Dermis microvascular lymphatic vessel endothelial cell (primary cell): ENCODE measurements at places on chromosomes 1 and 21. TPM values are rescaled to one million over a fixed set of nuclear protein-coding genes. Genes with fewer than 3 reads are reported as not detected.
A peak's percentile ranks its signal among the peaks of the same experiment; 100 is the strongest.

- DNase-seq: no peak
These were observed 40.1 kb downstream of the ACTL8 start for GRCh38 chr1:17795081-17795809.

DNA sequence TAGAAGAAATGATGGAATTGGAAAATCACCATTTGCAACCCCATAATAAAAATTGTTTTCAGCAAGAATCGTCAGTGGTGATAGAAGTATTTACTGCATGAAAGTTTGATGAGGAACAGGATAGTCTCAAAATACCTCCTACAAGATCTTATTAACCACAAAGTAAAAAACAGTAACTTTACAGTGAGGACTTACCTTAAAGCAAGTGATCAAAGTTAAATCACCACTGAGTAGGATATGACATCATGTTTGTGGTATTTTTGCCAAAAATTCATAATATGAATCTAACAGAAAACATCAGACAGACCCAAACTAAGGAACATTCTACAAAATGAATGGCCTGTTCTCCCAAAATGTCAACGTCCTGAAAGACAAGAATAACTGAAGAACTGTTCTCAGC lies 19.9 kb downstream of the ALDH9A1 start:
- DNase-seq: no peak

DNA sequence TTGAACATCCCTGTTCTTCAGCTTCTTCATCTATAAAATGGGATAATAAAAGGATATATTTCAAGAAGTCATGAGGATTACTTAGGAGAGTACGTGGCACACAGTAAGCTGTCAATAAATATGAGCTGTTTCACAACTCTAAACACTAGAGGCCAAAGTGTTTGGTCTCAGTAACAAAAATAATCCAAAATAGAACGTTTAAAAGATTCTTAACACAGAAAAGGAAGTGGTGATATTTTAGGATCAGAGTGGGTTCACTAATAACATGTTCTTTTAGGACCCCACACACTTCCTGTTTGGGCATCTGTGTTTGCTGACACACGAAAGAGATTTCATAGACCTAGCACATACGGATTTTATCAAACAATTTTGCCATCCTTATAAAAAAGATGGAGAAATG lies 32.9 kb downstream of the TNFSF18 start:
- DNase-seq: no peak

- DNase-seq: no peak
These were observed 177.2 kb downstream of the NFIA start for GRCh38 chr1:61259379-61260148.

GRCh38 chr1:43706598-43707189 lies 642 bp upstream of the ST3GAL3 start:
- DNase-seq: peak; percentile 27

DNA sequence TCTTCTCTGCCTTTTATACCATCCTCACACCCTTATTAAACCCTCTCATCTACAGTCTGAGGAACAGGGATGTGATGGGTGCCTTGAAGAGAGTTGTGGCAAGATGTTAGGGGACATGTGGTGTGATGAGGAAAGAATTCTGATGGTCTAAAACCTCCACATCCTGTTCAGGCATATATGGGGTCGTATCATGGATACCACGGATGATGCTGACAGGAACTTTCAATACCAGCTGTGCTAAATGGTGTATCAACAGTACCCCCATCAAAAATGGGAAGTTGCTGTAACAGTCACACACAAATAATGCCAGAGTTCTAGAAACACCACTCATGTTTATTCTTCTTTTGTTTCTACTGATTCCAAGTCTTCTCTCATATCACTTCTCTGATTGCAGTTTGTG lies 12.9 kb downstream of the OR2T6 start:
- no peak for DNase-seq

- no peak for DNase-seq
These were observed 55.0 kb downstream of the NTMT2 start for GRCh38 chr1:170200621-170201397.

DNA sequence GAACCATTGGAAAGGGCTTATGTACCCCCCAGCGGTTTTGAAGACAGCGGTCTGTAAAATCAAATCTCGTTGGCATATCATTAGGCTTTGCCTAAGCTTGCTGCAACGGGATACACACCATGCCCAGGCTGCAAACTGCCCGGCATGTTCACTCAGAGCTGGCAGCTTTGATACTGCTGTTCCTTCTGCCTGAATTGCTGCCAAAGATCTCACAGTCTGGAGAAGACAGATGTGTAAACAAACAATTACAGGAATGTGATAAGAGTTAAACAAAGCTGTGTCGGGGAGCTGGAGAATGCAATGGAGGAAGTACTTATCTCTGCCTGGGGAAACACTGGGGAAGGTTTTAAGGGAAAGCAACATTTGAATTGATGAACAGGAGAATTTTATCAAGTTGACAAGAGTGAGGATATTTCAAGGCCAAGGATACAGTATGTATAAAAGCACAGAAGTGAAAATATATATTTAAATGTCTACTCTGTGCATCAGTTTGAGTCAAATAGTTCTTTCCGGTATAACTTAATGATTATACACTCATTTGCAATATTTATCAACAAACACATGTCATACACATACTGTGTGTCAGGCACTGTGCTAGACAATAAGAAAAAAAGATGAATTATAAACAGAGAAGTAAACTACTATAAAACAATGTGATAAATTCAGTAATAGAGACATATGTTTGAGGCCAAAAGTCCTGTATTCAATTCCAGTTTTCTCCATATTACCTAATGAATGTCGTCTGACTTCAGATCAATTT lies 29.9 kb downstream of the CHML start:
- peak; percentile 31 for DNase-seq

- no peak for DNase-seq
These were observed 53.6 kb downstream of the OLIG1 start for GRCh38 chr21:33123374-33124123.

- DNase-seq: no peak
These were observed 23.4 kb upstream of the ABCG1 start for GRCh38 chr21:42195378-42196031.

DNA sequence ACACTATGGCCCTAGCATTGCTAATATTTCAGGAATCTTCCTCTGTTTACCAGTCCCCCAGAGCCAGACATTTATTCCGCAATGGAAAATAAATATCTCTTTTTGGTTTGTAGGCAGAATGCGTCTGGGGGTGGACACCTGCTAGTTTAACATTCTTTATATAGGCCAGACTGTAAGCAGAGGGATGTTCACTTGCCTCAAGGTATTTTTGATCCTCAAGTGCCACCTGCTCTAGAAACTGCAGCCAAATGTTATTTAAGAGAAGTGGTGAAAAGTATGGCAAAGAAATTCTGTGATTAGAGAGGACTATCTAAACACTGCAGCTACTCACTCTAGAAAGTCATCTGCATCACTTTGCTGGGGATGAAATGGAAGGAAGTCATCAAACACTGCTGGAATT lies 164.7 kb downstream of the NEGR1 start:
- DNase-seq: no peak

GRCh38 chr1:246595146-246595545 lies 28.9 kb downstream of the CNST start:
- no peak for DNase-seq

GRCh38 chr21:15566703-15567102 lies 163.1 kb upstream of the USP25 start:
- no peak for DNase-seq

DNA sequence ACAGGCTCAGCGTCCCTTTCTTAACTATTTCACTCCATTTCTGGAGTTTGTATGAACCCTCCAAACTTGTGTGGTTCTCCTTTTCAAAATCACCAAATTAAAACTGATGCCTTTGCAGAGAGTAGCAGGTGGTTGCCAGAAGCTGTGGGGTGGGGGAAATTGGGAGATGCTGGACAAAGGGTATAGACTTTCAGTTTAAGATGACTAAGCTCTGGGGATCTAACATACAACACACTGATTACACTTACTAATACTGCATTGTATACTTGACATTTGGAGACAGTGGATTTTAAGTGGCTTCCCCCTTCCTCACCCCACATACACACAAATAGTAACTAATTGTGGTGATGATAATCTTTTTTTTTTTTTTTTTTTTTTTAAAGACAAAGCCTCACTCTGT lies 11.1 kb upstream of the SCYL3 start:
- DNase-seq: no peak

- DNase-seq: no peak
These were observed 81.1 kb upstream of the PGBD5 start for GRCh38 chr1:230507236-230507635.

- no peak for DNase-seq
These were observed at the start of gene HES2 for GRCh38 chr1:6419804-6420453. TSS of gene HES2 (minus strand) at chr1:6419919. CDS start at chr1:6419820, 99 bp downstream.

Gene SLAMF6
- not detected in 2 replicates for total RNA-seq

Gene TRIM17
- not detected in 2 replicates for total RNA-seq

Gene HLX
- total RNA-seq: 3.4 and 6.4 TPM in 2 replicates

Gene BLACAT1
- under 0.01 TPM in 1 of 2 replicates, not detected in the other for total RNA-seq
